HT-29 (cell line): ENCODE measurements at places on chromosomes 4 and X.

DNA sequence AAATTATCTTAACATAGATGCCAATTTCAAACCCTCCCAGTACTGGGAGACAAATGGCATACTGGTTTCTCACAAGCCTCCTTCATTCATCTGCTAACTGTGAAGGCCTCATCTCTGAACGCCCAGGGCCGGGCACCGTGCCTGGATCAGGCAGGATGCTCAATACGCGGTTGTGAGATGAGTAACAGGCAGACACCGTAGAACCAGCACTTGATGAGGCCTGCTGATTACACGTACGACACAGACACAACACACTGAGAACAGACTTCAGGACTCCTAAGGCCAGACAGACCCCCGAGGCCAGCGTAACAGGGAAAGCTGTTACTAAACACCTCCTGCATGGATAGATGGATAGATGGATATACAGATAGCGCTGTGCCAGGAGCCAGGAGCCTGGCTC is 154.6 kb downstream of the AFAP1 start:
- no peak for DNase-seq

DNA sequence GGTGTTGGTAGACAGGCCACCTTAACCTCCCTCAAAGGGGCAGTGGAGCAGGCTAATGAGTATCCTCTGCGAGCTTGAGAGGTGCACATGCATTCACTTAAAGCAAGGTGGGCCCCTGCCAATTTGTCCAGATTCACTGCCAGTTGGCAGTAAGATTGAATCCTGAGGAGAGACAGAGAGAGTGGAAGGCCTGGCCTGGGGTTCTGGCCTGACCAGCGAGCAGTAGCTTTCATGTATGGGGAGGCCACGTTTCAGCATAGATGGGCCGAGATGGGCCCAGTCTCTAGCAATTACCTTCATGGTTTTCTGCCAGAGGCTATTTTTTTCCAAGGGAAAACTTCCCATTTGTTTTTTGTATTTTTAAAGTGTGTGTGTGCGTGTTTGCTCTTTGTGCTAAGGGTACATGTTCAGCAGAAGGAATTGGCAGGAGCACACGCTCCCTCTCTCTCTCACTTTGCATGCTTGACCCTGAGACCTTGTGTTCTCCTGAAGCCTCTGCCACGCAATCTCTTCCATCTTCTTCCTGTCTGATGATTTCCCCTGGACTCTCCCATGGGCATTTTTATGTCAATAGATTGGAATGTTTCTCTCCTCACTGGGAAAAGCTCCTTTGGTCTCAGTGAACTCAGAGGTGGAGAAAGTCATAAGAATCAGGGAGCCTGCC is 215.8 kb upstream of the SFRP2 start:
- DNase-seq = no peak

GRCh38 chrX:22395372-22395771 is 122.7 kb downstream of the CBLL2 start:
- DNase-seq = no peak

- no peak for DNase-seq
Observed at GRCh38 chr4:182937268-182938204, 20.4 kb upstream of the DCTD start.

GRCh38 chrX:110276778-110277177 is 41.1 kb downstream of the AMMECR1 start:
- DNase-seq = no peak
